Stimulated activated CD4-positive, alpha-beta T cell treated with anti-CD3 and anti-CD28 coated beads, Interleukin-4, amount 100 ng/mL, for 4 hours (primary cell): ENCODE measurements at places on chromosomes 1 and 21.

- no peak for DNase-seq
Measured at GRCh38 chr1:110452330-110452729, 1.4 kb downstream of the PROK1 start.

- no peak for DNase-seq
Measured at GRCh38 chr1:29518183-29518835, 282.0 kb downstream of the PTPRU start.

DNA sequence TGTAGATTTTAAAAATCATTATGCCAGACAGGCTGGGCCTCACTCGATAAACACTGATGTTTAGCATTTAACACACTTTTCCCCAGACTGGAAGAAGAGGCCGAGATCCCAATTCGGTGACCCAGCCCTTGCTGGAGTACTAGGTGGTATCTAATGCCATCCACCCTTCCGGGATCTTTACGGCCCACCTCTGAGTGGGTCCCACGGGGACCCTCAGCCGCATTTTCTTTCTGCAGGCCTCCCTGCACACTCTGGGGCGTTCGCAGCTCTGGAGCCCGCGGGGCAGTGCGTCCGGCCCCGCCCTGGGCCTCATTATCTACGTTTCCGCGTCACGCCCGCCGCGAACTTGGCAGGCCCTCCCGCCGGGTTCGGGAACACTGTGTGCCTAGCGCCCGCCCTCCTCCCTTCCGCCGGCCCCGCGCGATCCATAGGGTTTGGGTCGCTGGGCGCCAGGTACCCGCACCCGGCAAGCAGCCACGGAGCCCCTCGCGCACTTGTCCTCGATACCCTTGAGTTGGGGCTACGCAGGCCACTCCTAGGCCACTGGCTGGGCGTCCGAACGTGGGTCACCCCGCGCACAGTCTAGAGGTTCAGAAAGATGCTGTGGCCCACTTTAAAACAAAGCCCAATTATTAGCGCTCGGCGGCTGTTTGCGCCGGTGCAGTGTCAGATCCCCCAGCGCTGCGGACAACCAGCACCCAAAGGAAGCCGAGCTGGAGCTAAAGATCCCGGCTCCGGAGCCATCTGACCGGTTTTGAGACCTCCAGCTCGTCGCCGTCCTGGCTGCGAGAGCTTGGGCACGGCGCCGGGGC, 950 bp upstream of the EVA1C start:
- DNase-seq: peak; percentile 56

GRCh38 chr1:182615468-182616129, 11.4 kb upstream of the RGS16 start:
- DNase-seq: no peak

DNA sequence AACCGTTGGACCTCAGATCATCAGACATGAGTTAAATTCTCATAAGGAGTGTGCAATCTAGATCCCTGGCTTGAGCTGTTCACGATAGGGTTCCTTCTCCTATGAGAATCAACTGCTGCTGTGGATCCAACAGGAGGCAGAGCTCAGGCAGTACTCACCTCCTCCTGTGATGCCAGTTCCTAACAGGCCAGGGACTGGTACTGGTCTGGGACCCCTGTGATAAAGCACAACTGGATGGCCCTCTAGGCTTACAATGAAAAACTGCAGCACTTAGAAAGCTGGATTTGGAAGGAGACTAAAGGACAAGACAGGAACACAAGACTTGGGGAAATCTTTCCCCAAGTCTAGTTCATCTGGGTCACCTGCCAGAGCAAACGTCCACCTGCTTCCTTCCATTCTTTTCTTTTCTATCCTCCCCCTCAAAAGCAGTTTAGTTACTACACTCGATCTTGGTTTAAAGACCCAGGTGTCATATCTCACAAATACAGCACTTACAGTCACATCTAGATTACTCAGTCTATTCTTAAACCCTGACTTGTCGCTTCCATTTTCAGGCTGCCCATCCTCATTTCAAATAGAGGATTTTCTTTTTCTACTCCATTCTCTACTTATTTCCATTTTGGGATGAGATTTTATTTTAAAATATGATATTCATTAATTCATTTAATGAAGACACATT, 59.8 kb downstream of the PTPN14 start:
- DNase-seq: no peak

DNA sequence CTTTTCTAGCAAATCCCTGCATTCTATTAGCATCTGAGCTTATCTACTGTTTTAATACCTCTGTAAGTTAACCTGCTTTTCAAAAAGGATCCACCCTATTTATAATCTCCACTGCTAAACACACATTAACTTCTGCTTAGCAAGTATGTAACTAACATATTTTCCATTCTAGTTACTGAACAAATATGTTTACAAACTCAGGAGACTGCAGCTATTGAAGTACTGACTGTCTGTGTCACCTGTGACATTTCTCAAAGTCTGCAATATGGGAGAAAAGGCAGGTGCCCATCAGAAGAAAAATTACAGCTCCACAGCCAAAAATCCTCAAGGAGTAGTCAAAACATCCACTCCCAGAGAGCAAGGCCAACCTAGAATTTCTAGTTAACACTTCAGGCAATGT, 88.3 kb downstream of the JAK1 start:
- no peak for DNase-seq

DNA sequence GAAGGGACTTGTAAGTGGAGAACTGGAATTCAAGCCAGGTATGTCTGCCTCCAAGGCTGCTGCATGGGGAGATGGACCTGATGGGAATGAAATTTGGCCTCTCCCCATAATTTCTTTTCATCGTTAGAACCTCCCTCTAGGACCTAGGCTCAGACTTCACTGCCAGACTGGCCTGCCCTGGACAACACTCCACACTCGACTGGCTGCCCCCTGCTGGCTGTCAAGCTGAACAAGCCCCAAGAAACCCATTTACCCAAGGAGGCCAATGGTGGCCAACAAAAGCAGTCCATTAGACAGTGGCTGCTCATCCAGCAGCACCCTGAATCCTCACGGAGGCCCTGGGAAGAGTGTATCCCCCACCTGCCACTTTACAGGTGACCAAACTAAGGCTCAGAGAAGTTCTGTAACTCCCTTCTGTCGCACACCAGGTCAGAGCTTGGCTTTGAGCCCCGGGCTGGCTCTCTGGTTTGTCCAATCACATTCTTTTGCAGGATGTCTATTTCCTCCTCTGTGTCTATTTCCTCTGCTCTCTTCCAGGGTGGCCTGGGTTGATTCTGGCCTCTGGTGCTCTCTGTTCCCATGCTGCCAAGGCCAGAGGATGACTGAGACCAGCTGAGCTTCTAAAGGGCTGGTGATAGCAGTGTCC, 3.8 kb downstream of the RNF186 start:
- peak; percentile 40 for DNase-seq

GRCh38 chr1:216014086-216014485, 409.2 kb downstream of the USH2A start:
- no peak for DNase-seq

DNA sequence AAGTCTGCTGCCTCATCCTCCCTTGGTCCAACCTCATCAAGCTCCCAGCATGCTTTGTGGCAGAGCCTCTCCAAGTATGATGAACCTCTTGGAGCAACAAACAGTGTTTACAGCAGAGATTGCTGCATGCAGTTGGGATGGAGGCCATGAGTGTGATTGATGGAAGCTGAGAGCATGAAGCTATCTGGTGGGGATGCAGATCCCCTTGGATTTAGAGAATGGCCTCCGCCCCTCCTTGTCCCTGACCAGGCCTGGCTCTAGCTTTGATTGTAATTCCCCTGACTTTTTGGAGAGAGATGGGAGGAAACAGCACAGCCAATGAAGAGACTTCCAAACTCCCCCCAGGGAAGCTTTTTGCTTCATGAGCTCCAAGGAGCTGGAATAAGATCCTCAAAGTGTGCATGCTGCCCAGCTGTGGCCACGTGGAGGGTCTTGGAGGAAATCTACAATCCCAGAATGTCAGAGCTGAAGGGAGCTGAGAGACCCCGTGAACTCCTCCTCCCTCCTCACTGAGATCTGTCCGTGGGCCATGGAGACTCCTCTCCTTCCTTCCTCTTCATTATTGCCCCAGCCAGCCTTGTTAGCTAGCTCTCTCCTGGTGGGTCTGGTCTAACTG, 165.3 kb upstream of the USP24 start:
- DNase-seq: no peak
